ENCODE measurements at places on chromosomes 12 and 14.

DNA sequence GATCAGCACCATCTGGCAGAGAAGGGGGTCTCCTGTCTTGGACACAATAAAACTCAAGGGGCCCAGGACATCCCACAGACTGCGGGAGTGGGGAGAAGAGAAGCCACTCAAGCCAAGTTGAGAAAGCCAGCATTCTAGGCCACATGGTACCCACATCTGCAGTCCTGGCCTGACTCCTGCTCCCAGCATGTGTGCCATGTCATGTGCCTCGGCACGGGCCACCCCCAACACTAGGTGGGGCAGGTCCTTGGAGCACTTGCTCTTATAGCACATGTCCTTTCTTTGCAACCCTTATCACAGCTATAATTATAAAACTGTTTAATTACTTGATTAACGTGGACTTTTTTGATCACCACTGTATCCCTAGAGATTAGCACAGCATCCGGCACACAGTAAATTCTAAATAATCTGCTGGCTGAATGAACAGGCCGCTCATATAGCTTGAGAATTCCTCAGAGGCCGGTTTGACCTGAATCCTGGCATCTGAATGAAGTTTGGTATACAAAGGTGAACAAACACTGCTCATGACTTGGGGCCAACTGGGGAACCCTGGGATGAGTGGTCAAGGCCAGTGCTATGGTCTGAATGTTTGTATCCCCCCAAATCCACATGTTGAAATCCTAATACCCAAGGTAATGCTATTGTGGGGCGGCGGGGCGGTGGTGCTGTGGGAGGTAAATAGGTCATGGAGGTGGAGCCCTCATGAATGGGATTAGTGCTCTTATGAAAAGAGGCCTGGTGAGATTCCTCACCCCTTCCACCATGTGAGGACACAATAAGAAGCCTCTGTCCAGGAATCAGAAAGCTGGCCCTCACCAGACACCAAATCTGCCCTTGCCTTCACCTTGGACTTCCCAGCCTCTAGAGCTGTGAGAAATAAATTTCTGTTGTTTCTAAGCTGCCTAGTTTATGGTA lies 6.6 kb downstream of the NCKAP5L start:
- DNase-seq: no peak

- DNase-seq: no peak
These were observed 518.0 kb upstream of the TBX3 start for GRCh38 chr12:115201966-115202365.

DNA sequence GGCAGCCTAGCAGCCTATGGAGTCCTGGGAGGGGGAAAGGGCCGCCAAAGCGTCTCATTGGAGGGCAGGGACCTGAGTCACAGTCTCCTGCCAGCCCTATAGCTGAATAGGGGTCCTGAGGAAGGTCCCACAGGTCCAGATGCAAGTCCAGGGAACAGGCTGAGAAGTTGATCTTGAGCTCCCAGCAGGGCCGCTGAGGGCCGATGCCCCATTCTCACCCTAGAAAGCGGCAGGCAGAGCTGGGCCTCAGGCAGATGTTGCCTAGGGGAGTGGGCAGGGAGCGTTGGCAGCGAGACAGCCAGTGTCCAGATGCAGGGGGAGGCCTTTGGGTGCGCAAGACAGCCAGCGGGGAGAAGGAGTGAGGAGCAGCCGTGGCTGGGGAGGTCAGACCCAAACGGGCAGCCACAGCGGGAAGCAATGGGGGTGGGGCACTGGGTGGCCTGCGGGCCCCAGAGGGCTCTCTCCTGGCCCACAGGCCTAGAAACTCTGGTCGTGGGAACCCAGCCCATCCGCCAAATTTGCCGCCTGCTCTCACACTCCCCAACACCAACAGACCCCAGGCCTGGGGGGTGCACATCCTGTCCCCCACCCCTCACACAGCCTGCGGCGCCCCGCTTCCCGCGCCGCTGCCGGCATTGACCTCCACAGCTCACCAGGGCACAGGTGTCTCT lies 1.1 kb downstream of the HDAC7 start:
- no peak for DNase-seq

DNA sequence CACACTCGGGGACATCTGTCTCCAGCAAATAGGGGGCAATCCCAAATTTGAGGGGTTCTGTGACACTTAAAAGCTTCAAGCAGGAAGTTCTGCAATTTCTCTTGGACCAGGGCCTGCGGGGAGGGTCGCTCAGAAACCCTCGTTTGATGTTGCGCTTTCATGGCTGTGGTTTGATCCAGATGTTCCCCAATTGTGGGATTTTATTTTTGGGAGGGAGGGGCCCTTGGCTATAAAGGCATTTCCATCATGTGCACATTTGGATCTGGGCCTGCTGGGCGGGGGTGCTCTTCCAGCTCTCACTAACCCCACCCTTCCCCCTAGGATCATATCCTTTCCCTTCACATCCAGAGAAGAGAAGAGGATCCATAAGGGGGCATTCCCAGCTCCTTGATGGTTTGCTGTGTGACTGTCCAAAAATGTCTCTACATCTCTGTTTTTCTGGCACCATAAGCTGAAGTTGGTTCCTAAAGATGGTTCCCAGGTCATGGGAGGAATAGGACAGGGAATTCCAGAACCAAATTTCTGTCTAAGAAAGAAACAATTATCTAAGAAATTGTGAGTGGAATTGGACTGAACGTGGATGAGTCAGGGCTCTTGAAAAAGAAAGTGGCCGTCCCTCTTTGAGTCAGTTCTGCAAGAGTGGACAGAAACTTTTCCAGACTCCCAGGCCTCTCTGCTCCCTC lies 47.2 kb downstream of the SMUG1 start:
- DNase-seq: peak; percentile 87

- peak; percentile 69 for DNase-seq
These were observed 86.7 kb downstream of the NCOR2 start for GRCh38 chr12:124480469-124481256.

GRCh38 chr12:26056335-26056734 lies 68.5 kb downstream of the BHLHE41 start:
- DNase-seq: peak; percentile 71

- no peak for DNase-seq
These were observed 2.8 kb upstream of the KRT75 start for GRCh38 chr12:52436828-52437474.

- no peak for DNase-seq
These were observed 163.4 kb downstream of the SAMD4A start for GRCh38 chr14:54730156-54730961.

DNA sequence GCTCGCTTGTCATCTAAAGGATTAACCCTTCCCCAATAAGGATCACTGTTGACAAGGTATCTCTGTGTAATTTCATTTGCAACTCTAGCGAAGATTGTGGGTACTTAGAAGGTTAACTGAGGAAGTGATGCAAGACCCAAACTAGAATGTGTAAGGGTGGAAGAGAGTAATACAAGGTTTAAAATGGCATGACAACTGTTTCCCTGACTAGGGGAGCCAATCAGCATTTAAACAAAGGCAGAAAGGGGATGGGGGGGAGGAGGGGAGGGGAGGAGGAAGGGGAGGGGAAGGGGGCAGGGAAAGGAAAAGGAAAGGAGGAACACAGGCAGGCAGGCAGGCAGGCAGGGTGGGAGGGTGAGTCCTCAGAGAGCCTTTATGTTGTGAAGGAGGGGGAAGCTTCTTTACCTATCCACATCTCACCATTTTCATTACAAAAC lies 31.1 kb downstream of the NRDE2 start:
- no peak for DNase-seq

DNA sequence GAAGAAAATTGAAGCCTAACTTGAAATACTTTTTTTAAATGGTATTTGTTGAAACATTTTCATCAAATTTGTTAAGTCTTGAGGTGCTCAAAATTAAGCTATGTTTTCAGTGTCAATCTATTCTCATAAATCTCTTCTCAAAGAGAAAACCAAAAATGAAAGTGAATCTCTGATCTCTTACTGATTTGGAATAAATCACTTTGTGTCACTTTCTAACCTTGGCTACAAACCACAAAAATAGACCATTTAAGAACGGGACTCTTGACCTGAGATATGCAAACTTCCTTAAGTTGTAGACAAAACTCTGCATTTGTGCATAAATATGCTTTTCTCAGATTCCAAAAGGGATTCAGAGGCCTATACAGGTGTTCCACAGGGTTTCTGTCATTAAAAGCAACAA lies 192.9 kb downstream of the SEC23A start:
- no peak for DNase-seq

- no peak for DNase-seq
These were observed 286.4 kb downstream of the PCNX1 start for GRCh38 chr14:71193663-71194062.

DNA sequence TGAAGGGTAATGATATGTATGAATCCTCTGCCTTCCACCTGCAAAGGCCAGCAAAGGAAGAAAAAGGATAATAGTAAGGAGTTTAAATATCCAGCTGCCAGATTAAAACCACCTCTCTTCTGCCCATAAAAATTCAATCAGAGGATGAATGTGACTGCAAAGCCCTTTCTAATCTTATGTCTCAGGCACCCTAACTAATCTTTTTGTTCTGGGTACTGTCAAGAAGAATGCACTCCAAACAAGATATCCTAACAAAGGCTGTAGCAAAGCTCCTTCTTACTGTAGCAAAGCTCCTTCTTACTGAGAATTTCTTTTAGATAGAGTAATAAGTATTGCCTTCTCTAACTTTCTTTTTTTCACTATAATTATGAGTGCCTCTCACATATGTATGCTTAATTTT lies 91.8 kb downstream of the ST8SIA1 start:
- DNase-seq: no peak

DNA sequence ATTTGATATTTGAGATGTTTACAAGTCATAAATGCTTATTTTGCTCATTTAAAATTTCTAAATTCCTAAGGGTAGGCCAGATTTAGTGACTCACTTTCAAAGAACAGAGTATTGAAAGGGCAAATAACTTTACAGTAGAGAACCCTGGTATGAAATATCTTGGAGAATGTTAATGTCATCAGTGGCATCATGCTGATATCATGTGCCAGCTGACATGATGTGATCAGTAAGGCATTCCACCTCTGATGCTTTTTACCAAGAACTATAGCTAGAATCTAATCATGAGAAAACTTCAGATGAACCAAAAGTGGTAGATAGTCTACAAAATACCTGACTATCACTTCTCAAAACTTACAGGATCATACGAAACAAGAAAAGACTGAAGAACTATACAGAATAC lies 2.9 kb upstream of the FLRT2 start:
- peak; percentile 50 for DNase-seq

GRCh38 chr12:46487567-46488131 lies 115.1 kb upstream of the SLC38A2 start:
- DNase-seq: no peak

- DNase-seq: no peak
These were observed 59.9 kb downstream of the ACSS3 start for GRCh38 chr12:81137801-81138200.

GRCh38 chr14:80427101-80427500 lies 215.8 kb upstream of the DIO2 start:
- no peak for DNase-seq

DNA sequence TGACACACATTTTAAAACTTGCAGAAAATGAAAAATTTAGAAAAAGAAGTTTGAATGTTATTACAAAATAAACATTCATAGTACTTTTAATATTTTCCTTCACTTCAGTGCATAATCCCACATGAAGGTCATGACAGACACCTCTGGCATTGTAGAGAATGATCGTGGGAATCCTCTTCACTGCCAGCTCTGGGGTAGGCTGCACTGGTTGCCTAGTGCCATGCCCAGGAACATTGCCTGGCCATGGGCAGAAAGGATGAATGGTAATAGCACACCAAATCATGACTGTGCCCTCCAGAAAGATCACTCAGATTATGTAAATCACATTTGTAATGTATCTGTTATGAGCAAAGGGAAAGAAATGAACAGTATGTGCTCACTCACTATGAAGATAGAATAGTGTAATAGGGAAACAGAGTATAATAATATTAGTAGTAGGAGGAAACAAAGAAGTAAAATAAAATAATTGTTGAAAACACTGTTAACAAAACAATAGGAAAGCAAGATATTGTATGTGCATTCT lies 161.6 kb downstream of the PLCZ1 start:
- DNase-seq: no peak

GRCh38 chr12:108711489-108712164 lies 19.7 kb downstream of the CORO1C start:
- DNase-seq: peak; percentile 34

DNA sequence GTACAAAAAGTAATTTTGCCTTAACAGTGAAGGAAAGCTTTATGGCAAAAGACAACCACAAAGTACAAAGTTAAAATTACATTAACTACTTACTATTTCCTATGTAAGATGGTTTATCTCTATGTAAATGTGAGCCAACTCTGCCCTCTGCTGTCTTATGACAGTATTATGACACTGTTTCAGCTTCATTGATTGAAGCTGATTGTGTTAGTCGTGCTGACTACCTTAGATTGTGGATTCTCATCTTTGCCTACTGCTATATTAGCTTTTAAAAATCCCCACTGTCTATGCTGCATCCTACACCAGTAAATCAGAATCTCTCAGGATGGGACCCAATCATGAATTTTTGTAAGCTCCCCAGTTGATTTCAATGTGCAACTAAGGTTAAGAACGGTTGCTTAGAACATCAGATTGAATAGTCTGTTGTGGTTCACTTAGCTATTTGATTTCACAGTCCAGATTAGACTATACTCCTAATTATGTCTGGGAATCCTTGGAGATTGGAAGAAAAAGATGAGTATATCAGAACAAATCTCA lies 12.2 kb upstream of the SPTB start:
- peak; percentile 59 for DNase-seq

DNA sequence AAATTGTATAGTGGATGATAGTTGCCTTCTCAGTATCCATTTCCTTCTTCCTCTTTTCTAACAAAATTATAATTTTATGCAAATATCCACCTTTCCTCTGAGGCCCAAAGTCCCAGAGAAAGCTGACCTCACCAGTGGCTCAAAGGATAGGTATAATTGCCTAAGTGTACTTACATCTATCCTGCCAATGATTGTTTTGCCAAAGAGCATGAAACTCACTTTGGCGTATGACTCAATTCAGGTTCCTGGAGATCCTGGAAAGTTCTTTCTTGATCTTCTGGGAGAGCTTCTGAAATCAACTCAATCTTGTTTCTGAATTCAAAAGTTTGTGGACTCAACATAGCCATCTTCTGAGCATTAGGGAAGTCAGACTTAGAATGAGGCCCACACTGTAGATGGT lies 10.5 kb upstream of the RBM25 start:
- DNase-seq: no peak

GRCh38 chr14:41022932-41023331 lies 583.7 kb upstream of the LRFN5 start:
- no peak for DNase-seq

GRCh38 chr12:26651566-26652188 lies 181.3 kb downstream of the ITPR2 start:
- peak; percentile 78 for DNase-seq
